ENCODE measurements at places on chromosomes 1 and 21. TPM values are rescaled to one million over a fixed set of nuclear protein-coding genes. Genes with fewer than 3 reads are reported as not detected.
A peak's percentile ranks its signal among the peaks of the same experiment; 100 is the strongest.

- peaks cover 3% of the 10 kb centered on the region for H3K4me1 ChIP-seq
- H3K36me3 ChIP-seq, result peaks cover 10% of the 10 kb centered on the region
- DNase-seq, result no peak
- no peak overlapping the region for H3K4me3 ChIP-seq
Measured at GRCh38 chr1:8727809-8728213, 89.6 kb downstream of the RERE start.

GRCh38 chr1:76542359-76542758, 324.9 kb upstream of the ST6GALNAC5 start:
- peaks cover 6% of the 10 kb centered on the region for H3K36me3 ChIP-seq
- no peak overlapping the region for H3K27ac ChIP-seq
- no peaks in the 10 kb centered on the region for H3K4me1 ChIP-seq
- H3K4me3 ChIP-seq, result no peak overlapping the region
- no peaks in the 10 kb centered on the region for H3K27me3 ChIP-seq
- DNase-seq, result no peak

GRCh38 chr1:20466273-20466672, 19.7 kb downstream of the CAMK2N1 start:
- no peak overlapping the region for H3K4me3 ChIP-seq
- H3K27me3 ChIP-seq, result peaks cover 27% of the 10 kb centered on the region
- no peak overlapping the region for H3K27ac ChIP-seq
- no peaks in the 10 kb centered on the region for H3K36me3 ChIP-seq
- no peak for DNase-seq
- H3K4me1 ChIP-seq, result peaks cover 6% of the 10 kb centered on the region

- H3K27me3 ChIP-seq, result no peaks in the 10 kb centered on the region
- peaks cover 9% of the 10 kb centered on the region for H3K36me3 ChIP-seq
- H3K4me3 ChIP-seq, result no peak overlapping the region
- DNase-seq, result no peak
- H3K4me1 ChIP-seq, result peaks cover 15% of the 10 kb centered on the region
- H3K27ac ChIP-seq, result no peak overlapping the region
Measured at GRCh38 chr1:225713281-225713680, 60.4 kb upstream of the ENAH start.

DNA sequence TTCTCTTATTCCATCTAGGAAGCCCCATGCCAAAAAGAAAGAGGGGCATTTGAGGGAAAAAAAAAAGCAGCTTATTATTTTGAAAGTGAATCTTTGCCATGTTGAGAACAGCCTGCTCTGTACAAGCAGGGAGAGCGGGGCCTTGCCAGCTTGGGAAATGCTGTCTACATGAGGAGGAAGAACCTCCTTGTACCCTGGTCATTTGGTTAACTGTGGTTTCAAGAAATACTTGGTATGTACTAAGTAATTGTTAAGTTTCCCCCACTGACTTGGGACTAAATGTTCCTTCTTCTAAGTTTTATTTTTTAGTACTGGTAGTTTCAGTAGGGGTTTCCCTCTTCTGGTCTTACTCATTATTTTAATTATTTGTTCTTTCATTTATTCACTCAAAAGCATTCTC, 144.1 kb upstream of the HOOK1 start:
- H3K27me3 ChIP-seq, result no peaks in the 10 kb centered on the region
- no peak for DNase-seq
- H3K36me3 ChIP-seq, result peaks cover 9% of the 10 kb centered on the region
- H3K4me3 ChIP-seq, result no peak overlapping the region
- H3K4me1 ChIP-seq, result peaks cover 37% of the 10 kb centered on the region
- no peak overlapping the region for H3K27ac ChIP-seq

DNA sequence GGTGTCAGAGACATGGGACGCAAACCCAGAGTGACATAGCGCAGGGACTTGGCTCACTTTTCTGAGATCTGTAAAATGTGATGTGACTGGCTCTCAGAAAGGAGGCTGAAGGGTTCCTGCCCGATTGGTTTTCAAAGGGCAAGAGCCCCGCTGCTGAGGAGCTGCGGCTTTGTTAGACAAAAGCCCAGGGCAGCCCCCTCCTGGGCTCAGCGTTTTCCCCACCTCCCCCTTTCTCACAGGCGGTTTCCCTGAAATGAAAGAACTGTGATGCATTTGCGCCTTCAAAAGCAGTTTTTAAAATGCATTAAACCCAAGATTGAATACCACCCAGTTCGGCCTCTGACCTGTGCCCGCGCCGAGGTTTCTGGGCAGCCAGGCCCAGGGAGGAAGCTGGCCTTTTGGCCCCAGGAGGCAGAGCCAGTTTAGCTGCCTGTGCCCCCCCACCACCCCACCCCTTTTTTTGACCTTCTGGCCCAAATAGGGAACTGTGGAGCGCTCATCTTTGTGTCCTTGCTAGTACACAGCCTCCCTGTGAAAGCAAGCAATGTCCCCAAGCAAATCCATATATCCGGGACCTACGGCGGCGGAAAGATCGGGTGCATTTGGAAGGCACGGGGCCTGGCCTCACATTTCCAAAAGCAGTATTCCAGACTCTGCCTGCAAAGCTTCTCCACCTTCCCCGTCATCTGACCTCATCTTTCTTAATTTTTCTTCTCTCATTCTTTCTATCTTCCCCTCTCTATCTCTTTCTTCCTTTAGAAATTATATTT, 28.6 kb downstream of the CD247 start:
- no peak for DNase-seq
- no peaks in the 10 kb centered on the region for H3K36me3 ChIP-seq
- H3K4me3 ChIP-seq, result no peak overlapping the region
- no peaks in the 10 kb centered on the region for H3K4me1 ChIP-seq

DNA sequence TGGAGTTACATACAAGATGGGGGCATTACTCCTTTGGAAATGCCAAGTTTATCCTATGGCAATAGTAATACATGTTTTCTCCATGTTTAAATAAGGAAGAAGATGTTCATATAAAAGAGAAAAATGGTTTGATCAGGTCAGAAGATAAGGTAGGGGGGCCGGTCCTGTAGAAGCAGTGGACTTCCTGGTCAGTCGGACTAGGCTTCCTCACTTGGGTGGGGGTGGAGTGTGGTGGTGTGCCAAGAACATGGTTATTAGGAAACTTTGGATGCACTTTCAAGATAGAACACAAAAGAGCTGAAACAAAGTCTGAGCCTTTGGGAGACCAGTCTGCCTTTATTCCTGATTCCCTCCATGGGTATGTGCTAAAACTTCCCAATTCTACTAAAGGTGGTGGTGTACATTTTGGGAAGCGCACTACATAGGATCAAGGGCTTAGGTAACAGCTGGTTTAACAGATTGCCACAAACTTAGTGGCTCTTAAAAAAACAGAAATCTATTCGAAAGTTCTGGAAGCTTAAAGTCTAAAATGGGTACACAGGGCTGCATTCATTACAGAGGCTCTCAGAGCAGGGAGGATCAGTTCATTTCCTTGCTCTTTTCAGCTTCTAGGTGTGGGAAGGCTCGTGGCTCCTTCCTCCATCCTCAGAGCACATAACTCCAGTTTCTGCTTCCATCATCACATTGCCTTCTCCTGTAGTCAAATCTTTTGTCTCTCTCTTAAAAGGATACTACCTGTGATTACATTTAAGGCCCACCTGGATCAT, 64.6 kb downstream of the KDM1A start:
- no peaks in the 10 kb centered on the region for H3K27me3 ChIP-seq
- H3K4me1 ChIP-seq, result no peaks in the 10 kb centered on the region
- peak overlapping the region; percentile 29 for H3K27ac ChIP-seq
- DNase-seq, result no peak

- DNase-seq, result no peak
- no peaks in the 10 kb centered on the region for H3K36me3 ChIP-seq
- no peak overlapping the region for H3K4me3 ChIP-seq
- H3K4me1 ChIP-seq, result peaks cover 22% of the 10 kb centered on the region
Measured at GRCh38 chr1:55990007-55990406, 589.4 kb downstream of the PLPP3 start.

GRCh38 chr1:21687081-21687529, 17.9 kb upstream of the RAP1GAP start:
- no peak overlapping the region for H3K27ac ChIP-seq
- peaks cover 4% of the 10 kb centered on the region for H3K4me1 ChIP-seq
- DNase-seq, result no peak
- H3K27me3 ChIP-seq, result no peaks in the 10 kb centered on the region
- H3K4me3 ChIP-seq, result no peak overlapping the region

DNA sequence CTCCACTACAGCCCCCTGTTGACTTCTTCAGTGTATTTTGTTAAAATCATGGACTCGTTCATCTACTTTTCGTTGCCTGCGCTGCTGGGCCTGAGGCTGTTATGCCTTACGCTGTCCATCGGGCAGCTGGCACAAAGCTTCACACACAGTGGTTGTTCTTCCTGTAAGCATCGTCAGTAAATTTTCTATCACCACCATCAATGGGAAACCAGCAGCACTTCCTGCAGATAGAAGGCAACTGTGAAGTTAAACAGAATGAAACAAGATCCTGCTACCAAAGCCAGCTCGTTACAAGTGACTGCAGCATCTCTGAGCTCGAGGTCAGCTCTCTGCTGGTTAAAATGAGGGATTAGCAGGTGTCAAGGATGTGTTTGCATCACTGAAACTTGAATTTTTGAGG, 21.9 kb upstream of the PADI6 start:
- H3K36me3 ChIP-seq, result no peaks in the 10 kb centered on the region
- H3K27me3 ChIP-seq, result peaks cover 19% of the 10 kb centered on the region
- H3K4me1 ChIP-seq, result peaks cover 5% of the 10 kb centered on the region
- H3K4me3 ChIP-seq, result no peak overlapping the region
- no peak overlapping the region for H3K27ac ChIP-seq
- DNase-seq, result no peak

GRCh38 chr1:3456964-3457909, 2.8 kb downstream of the ARHGEF16 start:
- peaks cover 47% of the 10 kb centered on the region for H3K4me1 ChIP-seq
- no peaks in the 10 kb centered on the region for H3K36me3 ChIP-seq
- H3K4me3 ChIP-seq, result no peak overlapping the region
- no peak overlapping the region for H3K27ac ChIP-seq
- H3K27me3 ChIP-seq, result no peaks in the 10 kb centered on the region

- no peak for DNase-seq
- H3K36me3 ChIP-seq, result no peaks in the 10 kb centered on the region
- peaks cover 5% of the 10 kb centered on the region for H3K4me1 ChIP-seq
Measured at GRCh38 chr1:175320804-175321203, 128.2 kb upstream of the KIAA0040 start.

DNA sequence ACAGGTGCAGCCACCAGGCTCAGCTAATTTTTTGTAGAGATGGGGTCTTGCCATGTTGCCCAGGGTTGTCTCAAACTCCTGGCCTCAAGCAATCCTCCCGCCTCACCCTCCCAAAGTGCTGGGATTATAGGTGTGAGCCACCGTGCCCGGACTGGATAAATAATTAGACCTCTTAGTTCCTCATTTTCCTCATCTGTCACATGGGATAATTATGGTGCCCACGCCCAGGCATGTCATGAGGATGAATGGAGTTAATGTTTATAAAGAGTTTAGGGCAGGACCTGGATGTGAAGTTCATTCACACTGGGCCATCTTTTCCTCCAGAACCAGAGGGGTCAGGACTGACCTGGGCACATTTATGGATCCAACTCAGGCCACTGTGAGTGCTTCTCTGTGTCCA, 23.7 kb downstream of the PADI3 start:
- no peaks in the 10 kb centered on the region for H3K36me3 ChIP-seq
- no peaks in the 10 kb centered on the region for H3K4me1 ChIP-seq
- no peak overlapping the region for H3K27ac ChIP-seq
- H3K27me3 ChIP-seq, result no peaks in the 10 kb centered on the region
- DNase-seq, result peak; percentile 44
- no peak overlapping the region for H3K4me3 ChIP-seq

GRCh38 chr1:99869304-99869703, 19.1 kb downstream of the AGL start:
- no peaks in the 10 kb centered on the region for H3K27me3 ChIP-seq
- no peak for DNase-seq
- peaks cover 2% of the 10 kb centered on the region for H3K36me3 ChIP-seq

DNA sequence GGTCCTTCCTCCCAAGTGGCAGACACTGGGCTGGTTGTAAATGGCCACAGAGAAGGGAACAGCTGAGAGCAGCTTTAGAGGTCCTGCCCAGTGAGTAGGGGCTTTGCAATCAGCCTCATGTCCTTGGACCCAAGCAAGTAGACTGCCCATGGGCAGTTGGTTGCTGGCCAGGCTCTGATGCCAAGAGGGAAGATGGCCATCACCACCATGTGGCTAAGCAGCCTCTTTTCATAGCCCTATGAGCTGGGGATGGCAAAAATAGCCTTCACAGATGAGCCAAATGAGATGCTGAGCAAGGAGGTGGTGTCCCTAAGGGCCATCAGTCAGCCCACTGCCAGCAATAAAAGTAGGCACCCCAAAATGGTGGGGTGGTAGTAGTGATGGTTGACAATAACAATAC, 3.2 kb downstream of the DISP3 start:
- peaks cover 3% of the 10 kb centered on the region for H3K36me3 ChIP-seq
- H3K27me3 ChIP-seq, result peaks cover 62% of the 10 kb centered on the region
- peaks cover 5% of the 10 kb centered on the region for H3K4me1 ChIP-seq
- H3K27ac ChIP-seq, result no peak overlapping the region
- no peak overlapping the region for H3K4me3 ChIP-seq
- DNase-seq, result no peak

DNA sequence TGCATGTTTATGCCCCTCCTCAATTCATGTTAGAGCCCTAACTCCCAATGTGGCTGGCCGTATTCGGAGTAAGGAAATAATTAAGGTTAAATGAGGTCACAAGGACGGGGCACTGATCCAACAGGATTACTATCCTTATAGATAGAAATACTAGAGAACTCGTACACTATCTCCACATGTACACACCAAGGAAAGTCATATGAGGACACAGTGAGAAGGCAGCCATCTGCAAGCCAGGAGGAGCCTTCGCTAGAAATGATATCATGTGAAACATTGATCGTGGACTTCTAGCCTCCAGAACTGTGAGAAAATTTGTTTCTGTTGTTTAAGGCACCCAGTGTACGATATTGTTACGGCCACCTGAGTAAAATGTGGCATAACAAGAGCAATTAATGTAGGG, 79.7 kb downstream of the FAF1 start:
- no peak overlapping the region for H3K27ac ChIP-seq
- no peak overlapping the region for H3K4me3 ChIP-seq
- no peaks in the 10 kb centered on the region for H3K4me1 ChIP-seq

GRCh38 chr1:87358219-87358618, 29.5 kb downstream of the LMO4 start:
- no peaks in the 10 kb centered on the region for H3K4me1 ChIP-seq
- no peak overlapping the region for H3K4me3 ChIP-seq
- H3K27me3 ChIP-seq, result no peaks in the 10 kb centered on the region
- peaks cover 1% of the 10 kb centered on the region for H3K36me3 ChIP-seq
- no peak for DNase-seq

PLPPR5 gene
- total RNA-seq, result not detected

RNF186 gene
- total RNA-seq, result not detected

PADI2 gene
- total RNA-seq, result 20.9 TPM

TCHH gene
- not detected for total RNA-seq

AUNIP gene
- total RNA-seq, result 1.2 TPM

HSD11B1 gene
- not detected for total RNA-seq

KISS1 gene
- 0.95 TPM for total RNA-seq

SELP gene
- not detected for total RNA-seq

KIF2C gene
- 6.2 TPM for total RNA-seq

ASCL5 gene
- not detected for total RNA-seq

Measured in chondrocyte (in vitro differentiated cells).